ENCODE measurements at places on chromosomes 7 and 10.

GRCh38 chr7:137578541-137578940, 235.0 kb upstream of the PTN start:
- DNase-seq = no peak

GRCh38 chr7:17661982-17662585, 278.2 kb downstream of the SNX13 start:
- DNase-seq = no peak

DNA sequence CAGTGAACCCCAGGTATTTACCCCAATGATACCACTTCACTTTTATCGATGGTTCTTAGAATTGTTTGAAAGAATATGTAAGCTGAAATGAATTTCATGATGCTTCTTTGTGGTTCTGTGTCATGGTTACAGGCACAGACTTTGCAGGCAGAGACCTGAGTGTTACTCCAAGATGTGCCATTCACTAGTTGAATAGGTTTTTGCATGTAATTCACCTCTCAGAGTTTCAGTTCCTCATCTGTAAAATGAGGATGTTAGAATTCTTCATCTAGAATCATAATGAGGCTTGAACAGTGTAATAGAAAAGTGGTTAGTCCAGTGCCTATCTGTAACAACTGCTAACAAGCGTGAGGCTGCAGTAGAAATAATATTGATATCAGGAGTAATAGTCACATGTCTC, 54.6 kb downstream of the VSTM2A start:
- no peak for DNase-seq

GRCh38 chr7:98992076-98992475, 113.7 kb downstream of the TRRAP start:
- no peak for DNase-seq

GRCh38 chr7:128904381-128905197, 5.9 kb downstream of the KCP start:
- peak; percentile 75 for DNase-seq

DNA sequence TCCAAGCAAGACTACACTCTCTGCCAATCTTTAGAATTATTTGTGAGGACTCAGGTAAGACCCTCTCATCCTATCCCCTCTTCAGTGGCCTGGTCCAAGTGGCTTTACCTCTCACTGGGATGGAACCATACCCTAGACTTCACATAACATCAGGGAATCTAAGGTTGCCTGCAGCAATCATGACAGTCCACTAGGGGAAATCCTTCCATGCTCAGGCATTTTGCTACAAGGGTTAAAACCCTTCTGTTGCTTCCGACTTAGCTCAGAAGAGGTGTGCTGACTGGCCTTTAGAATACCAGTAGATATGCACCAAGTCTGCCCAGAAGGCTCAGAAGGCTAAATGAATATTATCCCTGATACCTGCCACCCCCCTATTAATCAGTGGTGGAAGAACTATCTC, 24.9 kb upstream of the NPS start:
- no peak for DNase-seq

DNA sequence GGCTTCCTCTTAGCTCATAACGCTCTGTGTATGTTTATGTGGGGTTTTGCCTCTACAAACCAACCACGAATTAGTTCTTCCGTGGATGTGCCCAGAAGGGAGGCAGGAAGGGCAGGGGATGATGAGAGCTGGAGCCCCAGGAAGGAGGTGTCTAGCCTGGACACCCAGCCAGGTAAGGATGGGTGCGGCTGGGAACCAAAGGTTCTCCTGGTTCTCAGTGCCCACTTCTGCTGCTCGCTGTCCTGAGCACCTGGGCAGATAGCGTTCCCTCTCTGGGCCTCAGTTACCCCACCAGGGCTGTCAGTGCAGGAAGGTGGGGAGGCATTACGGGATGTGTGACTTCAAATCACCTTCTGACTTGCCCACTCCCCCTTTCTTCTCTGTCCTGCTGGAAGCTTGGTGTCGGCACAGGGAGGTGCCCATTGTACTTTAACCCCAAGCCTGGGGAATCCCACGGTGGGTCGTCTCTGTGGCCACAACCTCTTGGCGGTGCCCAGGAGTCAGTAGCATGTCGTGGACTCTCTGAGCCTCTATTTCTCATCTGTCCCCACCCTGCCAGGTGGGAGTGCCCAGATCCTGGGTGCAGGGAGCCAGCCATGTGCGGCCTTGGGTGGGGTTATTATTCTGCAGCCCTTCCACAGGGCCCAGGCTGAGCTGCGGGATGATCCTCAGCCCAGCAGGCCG, 18.7 kb upstream of the PCBD1 start:
- DNase-seq = no peak

DNA sequence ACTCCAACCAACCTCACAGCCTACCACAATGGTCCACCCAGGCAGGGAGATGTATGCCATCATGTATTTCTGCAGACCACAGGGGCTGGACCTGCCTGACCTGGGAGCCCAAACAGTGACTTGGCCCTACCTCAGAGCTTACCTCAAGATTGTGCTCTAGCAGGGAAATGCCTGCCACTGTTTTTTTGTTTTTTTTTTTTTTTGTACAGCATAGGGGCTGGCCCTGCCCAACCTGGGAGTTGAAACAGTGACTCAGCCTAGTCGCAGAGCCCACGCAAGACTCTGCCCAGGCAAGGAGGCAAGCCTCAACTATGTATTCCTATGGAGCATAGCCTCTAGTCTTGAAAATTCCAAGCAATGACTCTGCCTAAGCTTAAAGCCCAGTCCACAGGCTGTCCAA, 39.3 kb upstream of the CDK6 start:
- no peak for DNase-seq

DNA sequence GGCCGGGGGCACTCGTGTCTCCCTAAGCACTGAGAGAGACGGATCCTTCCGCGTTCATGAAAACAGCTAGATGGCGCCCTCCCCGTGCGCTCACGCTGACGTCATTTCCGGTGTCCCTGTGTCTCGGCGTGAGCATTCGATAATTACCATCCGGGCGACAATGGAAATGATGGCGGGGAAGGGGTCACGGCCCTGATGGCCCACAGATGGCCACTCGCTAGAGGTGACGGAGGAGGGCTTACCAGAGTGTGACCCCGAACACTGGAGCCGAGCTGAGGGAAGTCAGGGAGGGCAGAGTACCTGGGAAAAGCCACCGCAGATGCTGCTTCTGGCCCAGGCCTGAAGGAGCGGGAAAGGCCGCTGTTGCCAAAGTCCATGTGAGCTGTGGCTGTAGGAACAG, 222.9 kb downstream of the TCERG1L start:
- DNase-seq = no peak

- DNase-seq = no peak
Measured at GRCh38 chr7:122315507-122316466, 11.2 kb upstream of the FEZF1 start.

DNA sequence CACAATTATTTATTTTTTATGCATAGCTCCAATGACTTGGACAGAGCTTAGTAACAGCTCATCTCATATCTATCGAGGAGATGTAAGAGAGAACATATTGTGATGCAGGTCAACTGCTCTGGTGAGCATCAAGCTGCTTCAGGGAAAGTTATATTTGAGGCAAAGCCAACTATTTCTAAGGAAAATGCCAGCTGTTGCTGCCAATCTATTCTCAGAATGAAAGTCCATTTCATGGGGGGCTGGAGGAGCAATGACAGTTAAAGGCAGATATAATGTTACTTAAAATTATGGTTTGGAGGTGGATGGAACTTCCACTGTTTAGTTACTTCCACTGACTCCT, 424.8 kb downstream of the KIF20B start:
- DNase-seq = no peak

DNA sequence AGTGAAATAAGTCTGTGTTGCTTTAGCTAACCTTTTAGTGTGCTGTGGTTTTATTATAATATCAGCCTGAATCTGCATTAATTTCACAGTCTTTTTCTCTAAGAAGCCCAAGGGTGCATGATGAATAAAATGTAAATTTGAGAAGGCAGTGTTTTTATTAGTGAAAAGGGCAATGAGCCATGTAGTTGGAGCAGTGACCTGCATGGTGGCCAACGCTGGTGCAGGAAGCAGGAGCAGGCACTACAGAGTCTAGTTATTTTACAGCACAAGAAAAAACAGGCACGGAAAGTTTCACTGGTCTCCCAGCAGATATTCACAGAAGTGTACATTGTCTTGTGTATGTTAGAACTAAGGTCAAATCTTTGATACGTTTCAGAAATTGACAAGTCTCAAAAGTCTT, 247.8 kb downstream of the CELF2 start:
- DNase-seq = no peak

- DNase-seq = no peak
Measured at GRCh38 chr10:54900584-54900983, 99.6 kb upstream of the PCDH15 start.

- DNase-seq = no peak
Measured at GRCh38 chr7:27960415-27960814, 220.2 kb downstream of the JAZF1 start.

DNA sequence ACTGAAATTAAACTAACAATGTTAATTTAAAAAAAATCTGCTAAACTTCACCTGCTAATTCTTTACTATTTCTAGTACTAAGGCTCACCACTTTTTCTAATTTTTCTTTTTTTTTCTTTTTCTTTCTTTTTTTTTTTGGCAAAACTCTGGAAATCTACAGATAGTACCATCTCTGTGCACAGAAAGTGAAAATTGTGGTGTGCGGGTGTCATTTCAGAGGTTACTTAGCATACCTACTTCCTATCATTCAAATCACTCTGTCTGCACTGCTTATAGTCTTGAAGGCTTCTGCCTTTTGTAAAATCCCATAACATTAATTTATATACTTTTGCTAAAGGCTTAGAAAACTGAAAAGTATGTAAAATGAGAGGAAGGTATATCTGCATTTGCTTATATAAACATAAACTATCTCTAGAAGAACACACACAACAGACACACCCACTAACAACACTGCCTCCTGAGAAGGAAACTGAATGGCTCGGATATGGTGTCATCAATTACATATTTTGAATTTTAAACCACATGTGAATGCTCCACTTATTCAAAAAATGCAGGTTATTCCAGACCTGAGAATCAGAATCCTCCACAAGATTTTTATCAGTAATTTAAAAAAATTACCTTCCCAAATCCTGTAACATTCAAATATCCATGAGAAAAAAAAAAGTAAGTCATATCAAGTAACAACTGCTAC, 229.5 kb downstream of the PARD3 start:
- no peak for DNase-seq

- no peak for DNase-seq
Measured at GRCh38 chr10:113386005-113386404, 166.8 kb upstream of the HABP2 start.

- DNase-seq = no peak
Measured at GRCh38 chr10:126500866-126501265, 112.6 kb upstream of the ADAM12 start.

- peak; percentile 77 for DNase-seq
Measured at GRCh38 chr10:133257489-133258065, 19.1 kb downstream of the ADAM8 start.

- DNase-seq = no peak
Measured at GRCh38 chr7:156766666-156767065, 126.1 kb downstream of the RNF32 start.

DNA sequence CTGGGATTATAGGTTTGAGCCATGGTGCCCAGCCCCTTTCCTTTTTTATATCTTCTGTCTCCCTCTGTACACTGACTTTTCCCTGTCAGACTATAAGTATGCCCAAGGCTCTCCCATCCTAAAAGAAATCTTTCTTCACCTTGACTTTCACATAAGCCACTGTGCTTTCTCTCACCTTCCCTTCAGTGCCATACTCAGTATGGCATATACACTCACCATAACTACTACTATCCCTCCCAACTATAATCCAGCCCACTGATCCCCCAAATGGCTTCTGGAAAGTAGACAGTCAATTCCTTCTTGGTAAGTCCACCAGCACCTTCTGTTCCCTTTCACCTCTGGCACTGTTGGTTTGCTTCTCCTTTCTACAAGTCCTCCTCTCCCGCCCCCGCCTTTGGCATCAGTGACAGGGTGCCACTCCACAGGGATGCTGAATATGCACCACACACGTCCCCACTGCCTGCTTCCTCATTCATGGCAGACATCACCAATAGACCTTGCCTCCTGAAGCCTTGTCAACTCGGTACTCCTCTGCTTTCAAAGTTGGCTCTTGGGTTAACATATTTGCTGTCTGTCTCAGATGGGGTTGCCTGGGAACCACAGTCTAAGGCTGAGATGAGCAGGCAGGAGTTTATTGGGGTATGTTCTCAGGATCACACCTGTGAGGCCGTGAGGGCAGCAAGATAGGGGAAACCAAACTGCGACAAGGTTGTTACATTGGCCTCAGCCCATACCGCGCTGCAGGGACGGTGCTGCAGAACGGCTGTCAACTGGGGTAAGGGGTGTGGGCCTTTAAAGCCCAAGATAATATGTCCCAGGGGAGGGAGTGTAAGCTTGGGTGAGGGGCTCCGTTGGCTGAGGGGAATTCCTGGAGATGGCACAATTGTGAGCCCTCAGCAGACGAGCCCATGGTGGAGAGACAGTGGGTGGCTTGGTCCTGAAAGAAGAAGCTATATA, 7.2 kb upstream of the PSAP start:
- peak; percentile 42 for DNase-seq

DNA sequence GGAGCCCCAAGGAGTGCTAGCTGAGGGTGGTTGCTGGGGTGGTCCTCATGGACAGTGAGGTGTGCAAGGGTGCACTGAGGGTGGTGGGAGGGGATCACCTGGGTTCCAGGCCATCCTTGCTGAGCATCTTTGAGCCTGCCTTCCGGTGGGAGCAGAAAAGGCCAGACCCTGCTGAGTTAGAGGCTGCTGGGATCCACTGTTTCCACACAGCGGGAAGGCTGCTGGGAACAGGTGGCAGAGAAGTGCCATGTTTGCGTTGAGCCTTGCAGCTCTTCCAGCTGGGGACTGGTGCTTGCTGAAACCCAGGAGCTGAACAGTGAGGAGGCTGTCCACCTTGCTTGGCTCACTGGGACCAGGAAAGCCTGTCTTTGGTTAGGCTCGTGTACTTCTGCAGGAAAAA, 34.9 kb downstream of the PRF1 start:
- DNase-seq = no peak

- no peak for DNase-seq
Measured at GRCh38 chr7:46224363-46224762, 303.3 kb upstream of the IGFBP3 start.

- no peak for DNase-seq
Measured at GRCh38 chr7:1123715-1124114, 35.8 kb downstream of the GPER1 start.

DNA sequence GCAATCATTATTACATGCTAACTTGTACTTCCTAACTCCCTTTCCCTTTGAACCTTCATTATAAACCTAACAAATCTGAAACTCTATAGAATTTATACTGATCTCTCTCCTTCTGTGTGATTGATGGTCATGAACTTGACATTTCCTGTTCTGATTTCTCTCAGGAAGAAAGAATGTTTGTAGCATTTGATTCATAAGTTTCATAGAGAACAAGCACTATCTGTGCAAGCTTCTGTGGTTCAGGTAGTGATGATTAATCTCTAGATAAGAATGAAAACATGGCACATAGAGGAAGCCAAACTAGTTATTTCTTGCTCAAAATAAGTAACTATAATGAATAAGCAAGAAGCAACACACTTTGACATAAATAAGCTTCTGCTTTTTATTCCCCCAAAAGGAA, 34.2 kb downstream of the TFPI2 start:
- DNase-seq = no peak
